ENCODE measurements at places on chromosomes 7 and 10. TPM values are rescaled to one million over a fixed set of nuclear protein-coding genes. Genes with fewer than 3 reads are reported as not detected.

NKX2-3 gene
- 0.89 TPM for polyA plus RNA-seq

SPOCK2 gene
- polyA plus RNA-seq, result 4.0 TPM

DNA sequence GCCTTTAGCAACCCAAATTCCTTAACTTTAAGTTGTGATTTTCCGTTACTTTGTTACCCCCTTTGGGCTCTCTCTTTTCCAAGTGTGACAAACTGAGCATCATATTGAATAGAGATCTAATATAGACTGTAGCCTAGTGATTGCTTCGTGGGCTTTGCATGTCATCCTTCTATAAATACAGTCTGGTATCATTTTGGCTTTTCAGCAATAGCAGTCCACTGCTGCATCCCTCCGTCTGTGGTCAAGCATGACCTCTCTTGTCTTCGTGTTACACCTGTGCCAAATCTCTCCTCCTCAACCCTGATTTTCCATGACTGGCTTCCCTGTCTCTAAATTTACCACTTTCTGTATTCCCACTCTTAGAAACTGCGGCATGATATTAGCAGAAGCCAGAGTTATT is 53.8 kb upstream of the AGK start:
- DNase-seq, result peak; percentile 78
- no peaks in the 10 kb centered on the region for H3K4me1 ChIP-seq
- H3K27me3 ChIP-seq, result no peaks in the 10 kb centered on the region
- peak overlapping the region; percentile 49 for H3K27ac ChIP-seq
- H3K4me3 ChIP-seq, result no peak overlapping the region
- H3K36me3 ChIP-seq, result no peaks in the 10 kb centered on the region

DNA sequence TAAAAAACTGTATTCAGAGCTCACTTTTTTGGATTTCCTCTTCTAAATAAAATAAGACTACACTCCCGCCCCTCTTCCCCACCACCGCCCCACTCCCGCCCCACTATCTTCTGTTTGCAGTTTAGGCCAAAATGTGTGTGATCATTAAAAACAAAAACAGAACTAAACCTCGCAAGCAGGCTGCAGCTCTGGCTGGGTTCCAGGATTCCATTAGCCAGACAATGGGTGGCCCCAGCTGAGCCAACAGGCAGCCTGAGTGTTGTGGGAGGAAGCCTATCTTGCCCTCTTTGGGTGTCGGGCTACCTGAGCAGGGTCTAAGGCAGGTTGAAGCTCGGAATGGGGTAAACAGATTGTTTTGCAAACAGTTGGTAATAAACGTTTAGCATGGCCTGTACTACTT is 41.7 kb downstream of the ARL4A start:
- H3K4me3 ChIP-seq, result no peak overlapping the region
- peak; percentile 83 for DNase-seq
- peaks cover 5% of the 10 kb centered on the region for H3K4me1 ChIP-seq
- H3K36me3 ChIP-seq, result no peaks in the 10 kb centered on the region

DNA sequence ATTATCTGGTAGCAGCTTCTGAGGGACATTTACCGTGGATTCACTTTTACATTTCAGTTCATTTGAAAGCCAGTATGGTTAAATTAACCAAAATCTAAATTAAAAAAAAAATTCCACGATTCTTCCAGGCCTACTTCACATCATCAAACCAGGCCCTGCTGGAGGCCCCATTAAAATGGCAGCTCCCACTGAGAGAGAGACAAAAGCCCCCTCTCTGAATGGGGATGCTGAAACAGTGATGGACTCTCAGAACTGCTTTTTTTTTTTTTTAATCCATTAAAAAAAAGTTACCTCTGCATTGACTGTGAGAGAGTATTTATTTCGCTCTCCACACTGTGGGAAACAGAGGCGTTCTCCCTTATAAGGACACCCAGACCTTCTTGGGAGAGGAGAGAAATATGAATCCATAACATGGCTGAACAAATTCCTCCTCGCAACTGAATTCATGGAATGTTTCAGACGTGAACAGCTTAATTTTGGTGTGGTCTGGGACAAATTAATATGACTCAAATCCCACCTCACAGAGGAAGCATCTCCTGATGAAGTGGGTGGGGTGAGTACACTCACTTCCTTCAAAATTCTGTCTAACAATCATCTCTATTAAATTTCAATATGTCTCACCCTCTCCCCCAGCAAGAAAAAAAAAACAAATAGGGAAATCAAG is 73.5 kb downstream of the SAMD9 start:
- peaks cover 17% of the 10 kb centered on the region for H3K4me1 ChIP-seq
- DNase-seq, result peak; percentile 32
- H3K4me3 ChIP-seq, result no peak overlapping the region
- H3K27ac ChIP-seq, result peak overlapping the region; percentile 74

DNA sequence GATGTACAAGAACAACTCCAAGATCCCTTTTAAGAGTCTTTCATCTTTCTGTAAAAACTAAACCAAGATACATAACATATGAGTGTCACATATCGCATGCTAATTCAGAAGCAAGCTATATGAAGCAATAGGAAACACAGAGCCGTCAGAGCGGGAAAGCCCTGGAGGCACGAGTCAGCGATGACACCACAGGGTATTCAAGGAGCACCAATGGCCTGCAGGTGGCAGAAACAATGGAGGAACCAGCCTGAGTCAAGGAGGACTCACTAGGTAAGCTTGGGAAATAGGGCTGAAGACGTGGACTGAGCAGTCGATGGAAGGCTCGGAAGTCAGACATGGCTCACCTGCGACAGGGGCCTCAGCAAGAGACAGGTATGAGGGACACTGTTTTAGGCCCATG is 214.4 kb downstream of the FAM107B start:
- peaks cover 26% of the 10 kb centered on the region for H3K4me1 ChIP-seq
- H3K27me3 ChIP-seq, result no peaks in the 10 kb centered on the region
- no peak overlapping the region for H3K27ac ChIP-seq
- DNase-seq, result peak; percentile 35
- H3K36me3 ChIP-seq, result no peaks in the 10 kb centered on the region
- H3K4me3 ChIP-seq, result no peak overlapping the region

GRCh38 chr7:149007611-149008010 is 20.7 kb downstream of the PDIA4 start:
- H3K27me3 ChIP-seq, result no peaks in the 10 kb centered on the region
- H3K4me1 ChIP-seq, result no peaks in the 10 kb centered on the region
- H3K36me3 ChIP-seq, result peaks cover 86% of the 10 kb centered on the region
- DNase-seq, result no peak

DNA sequence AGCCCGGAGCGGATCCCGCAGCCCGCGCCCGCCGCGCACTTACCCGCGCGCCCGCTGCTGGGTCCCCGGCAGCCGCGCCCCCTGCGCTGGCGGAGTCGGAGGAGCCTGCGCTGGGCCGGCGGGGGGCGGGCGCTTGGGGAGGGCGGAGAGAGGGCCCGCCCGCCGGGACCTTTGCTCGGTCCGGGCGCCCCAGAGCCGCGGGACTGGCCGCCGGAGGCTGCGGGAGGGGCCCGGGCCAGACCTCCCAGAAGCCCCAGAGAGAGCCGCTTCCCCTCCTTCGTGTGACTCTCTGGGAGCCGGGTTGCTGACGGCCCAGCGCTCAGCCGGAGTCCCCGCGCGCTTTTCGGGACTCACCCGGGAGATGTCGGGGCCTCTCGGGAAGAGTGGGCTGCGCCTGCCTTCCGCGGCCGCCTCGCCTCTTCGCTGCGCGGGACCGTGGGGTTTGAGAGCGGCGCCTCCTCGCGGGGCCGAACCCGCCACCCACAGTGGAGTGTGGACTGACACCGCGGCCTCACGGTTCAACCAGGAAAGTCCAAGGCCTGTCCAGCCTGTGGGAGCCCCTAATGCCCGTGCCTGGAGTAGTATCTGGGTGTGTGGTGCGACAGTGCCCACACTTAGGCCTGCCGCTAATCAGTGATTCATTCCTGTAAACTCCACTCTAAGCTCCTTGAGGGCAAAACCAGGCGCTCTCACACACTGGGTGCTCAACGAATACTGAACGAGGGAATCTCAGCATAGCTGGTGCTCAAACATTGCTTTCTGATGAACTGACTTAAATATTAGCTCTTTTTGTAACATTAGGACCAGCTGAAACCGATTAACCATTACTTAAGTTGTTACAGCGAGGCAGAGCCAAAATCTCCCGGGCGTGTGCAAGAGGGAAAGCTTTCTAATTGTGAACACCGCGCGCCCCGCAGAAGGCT is at the start of gene GSDME:
Gene GSDME, minus strand, starts transcription at position 112 of the 923 bp plus-strand sequence. CDS start 7,690 bp downstream, outside the sequence.
- H3K4me1 ChIP-seq, result peaks cover 14% of the 10 kb centered on the region
- no peaks in the 10 kb centered on the region for H3K36me3 ChIP-seq
- peak within 1 kb of the TSS; percentile 71 for H3K4me3 ChIP-seq
- H3K27me3 ChIP-seq, result peaks cover 22% of the 10 kb centered on the region
- peak within 1 kb of the TSS; percentile 65 for H3K27ac ChIP-seq
- peak; percentile 72 for DNase-seq

Measured in muscle of leg (tissue), 16 donors.